ENCODE measurements at places on chromosomes 12 and 14.

DNA sequence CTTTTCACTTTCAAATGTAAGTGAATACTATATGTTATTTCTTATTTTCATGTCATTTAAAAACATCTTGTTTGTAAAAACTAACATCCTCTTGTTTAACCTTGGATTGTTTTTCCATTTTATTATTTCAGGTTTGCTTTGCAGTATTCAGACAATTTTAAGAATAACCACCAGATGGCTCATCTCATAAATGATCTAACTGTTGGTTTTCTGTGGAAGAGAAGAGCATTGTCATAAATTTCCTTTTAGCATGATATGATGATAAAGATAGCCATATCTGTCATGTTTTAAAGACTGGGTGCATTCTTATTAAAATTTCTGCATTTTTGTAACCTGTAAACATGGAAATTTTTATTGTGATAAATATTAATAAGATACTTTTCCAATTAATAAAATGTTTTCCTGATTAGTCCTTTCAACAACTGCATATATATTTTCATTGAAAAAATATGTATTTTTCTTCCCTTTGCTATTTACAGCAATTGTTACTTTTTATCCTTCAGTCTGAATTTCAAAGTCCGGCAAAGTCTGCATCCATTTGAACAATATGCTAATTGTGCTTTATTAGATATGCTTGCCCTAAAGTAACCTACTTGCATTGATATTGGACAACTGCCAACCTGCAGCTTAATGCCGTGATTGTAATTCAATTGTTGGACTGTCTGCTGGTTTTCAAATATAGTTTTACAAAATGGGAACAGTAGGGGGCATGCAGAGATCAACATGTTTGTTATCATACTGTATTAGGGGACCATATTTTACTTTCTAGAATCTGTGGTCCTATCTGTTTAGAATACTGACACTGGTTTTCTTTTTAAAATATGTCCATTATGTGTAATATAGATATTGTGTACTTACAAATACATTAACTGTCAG lies 163.4 kb downstream of the GARIN6 start:
- DNase-seq: no peak

- peak; percentile 77 for DNase-seq
Measured at GRCh38 chr14:99035712-99036610, 236.0 kb downstream of the BCL11B start.

DNA sequence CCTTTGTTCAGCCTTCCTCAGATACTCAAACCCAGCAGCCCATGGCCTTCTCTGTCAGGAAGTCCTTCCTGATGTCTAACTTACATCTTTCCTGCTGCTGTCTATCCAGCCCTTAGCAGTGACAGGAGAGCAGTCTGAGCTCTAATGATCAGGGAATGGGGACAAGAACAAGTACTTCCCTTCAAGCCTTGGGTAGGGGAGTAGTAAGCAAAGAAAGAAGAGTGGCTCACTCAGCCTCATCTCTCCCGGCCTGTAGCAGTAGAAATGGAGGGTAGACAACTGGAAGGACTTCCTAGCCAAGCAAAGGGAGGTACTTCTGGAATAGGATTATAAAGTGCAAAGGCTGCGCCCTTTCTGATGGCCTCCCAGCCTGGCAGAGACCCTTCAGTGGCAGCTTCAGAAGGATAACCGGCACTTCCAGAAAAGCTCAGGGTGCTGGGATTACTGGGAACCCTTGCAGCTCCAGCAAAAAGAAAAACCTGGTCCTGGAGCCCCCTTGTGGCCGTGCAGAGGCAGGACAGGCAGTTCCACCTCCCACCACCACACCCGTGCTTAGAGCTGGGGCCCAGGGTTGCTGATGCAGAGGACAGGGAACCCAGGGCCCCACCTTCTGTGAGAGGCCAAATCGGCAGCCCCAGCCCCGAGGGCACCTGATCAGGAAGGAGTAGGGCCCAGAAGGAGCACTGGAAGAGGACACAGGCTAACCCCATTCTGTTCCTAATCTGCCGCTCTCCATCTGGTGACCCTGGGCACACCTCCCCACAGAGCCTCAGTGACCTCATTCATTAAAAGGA lies 12.4 kb upstream of the SMUG1 start:
- peak; percentile 48 for DNase-seq

- DNase-seq: no peak
Measured at GRCh38 chr14:91158091-91158790, 44.4 kb downstream of the DGLUCY start.

DNA sequence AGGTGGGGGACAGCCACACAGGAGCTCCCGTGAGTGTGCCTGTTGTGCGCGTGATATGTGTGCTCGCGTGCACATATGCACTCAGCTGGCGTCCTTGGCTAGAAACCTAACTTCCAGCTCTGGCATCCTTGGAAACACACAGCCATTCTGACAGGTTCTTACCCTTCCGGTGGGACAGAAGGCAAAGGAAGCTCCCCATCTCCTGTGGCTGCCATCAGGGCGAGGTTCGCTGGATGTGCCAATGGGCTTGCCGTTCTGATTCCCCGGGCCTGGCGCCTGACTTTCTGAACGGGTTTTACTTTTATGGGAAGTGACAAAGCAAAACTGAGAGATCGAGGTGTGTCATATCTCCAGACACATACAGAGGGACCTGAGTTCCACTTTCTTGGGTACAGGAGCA lies 124.7 kb downstream of the PAPOLA start:
- no peak for DNase-seq

GRCh38 chr14:96240641-96241040 lies 15.4 kb upstream of the BDKRB1 start:
- no peak for DNase-seq

DNA sequence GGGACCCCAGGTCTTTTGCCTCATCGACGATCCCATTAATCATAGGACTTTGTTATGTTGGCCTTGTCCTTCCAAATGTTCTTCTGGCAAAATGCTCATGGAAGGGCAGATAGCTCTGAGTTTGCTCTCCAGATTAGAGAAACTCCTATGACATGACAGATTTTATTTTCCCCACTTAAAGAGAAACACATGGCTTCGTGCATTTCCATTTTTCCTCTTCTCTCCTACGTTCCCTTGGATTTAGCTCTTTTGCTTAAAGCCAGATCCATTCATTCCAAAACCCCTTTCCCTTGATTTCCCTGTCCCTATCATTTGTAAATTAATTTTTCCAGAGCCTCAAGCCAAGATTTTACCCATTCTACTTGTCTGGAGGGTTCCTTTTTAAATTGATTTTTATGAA lies 2.9 kb downstream of the PRIMA1 start:
- no peak for DNase-seq

GRCh38 chr12:102971227-102971626 lies 13.8 kb downstream of the ASCL1 start:
- no peak for DNase-seq

GRCh38 chr12:64229796-64230195 lies 7.7 kb upstream of the KICS2 start:
- no peak for DNase-seq

DNA sequence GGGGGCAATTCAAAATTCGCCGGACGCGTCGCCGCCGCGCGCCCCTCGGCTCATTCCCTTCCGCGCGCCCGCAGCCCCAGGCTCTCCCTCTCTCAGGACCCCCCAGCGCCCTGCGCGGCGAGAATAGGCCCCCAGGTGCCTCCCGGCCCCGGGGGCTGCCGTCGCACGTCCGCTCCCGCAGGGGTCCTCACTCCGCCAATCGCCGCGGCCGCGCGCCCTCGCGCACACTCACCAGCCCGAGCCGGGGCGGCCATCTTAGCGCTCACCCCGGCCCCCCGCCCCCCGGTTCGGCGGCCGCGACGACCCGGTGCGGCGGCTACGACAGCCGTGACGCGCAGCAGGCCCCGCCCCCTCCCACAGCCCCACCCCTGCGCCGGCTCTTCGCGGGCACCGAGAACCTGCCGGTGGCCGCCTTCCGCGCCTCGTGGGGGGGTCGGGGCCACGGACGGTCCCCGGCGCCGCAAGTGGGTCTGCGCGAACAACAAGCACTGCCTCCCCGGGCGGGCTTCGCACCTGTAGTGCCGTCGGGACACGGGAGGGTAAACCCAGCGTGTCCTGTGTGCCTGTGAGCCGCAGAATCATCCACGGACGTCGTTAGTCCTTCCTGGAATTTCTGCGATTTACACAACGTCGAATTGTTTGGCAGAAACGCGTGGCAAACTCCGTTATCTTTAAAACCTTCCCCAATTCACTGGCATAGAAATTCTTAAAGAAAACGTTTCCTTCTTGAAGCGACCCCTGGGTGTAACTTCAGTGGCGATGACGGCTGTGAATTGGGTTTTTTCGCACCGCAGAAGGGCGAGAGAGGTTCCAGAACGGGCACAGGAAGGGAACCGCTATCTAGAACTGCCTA lies 2.5 kb downstream of the USP44 start:
- no peak for DNase-seq

- no peak for DNase-seq
Measured at GRCh38 chr12:20808521-20808920, 2.0 kb upstream of the SLCO1B3 start.

- no peak for DNase-seq
Measured at GRCh38 chr12:121533394-121534090, 47.3 kb downstream of the KDM2B start.

DNA sequence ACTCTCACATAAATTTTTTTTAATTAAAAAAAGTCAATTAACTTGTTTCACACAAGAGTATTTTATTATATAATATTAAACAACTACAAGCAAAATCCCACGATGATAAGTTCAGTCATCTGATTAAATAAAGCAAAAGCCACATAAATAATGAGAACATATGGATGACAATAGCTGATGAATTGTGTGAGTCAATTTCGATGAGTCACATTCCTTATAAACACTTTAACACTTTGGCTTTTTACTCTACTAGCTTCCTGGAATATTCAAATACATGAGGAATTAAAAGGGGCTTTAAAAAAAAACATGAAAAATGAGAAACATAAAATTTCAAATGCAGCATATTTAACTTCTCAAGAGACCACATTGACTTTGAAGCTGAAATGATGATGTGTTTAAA lies 95.3 kb downstream of the BCAT1 start:
- DNase-seq: peak; percentile 30

- no peak for DNase-seq
Measured at GRCh38 chr12:122142857-122143256, 31.2 kb downstream of the IL31 start.

DNA sequence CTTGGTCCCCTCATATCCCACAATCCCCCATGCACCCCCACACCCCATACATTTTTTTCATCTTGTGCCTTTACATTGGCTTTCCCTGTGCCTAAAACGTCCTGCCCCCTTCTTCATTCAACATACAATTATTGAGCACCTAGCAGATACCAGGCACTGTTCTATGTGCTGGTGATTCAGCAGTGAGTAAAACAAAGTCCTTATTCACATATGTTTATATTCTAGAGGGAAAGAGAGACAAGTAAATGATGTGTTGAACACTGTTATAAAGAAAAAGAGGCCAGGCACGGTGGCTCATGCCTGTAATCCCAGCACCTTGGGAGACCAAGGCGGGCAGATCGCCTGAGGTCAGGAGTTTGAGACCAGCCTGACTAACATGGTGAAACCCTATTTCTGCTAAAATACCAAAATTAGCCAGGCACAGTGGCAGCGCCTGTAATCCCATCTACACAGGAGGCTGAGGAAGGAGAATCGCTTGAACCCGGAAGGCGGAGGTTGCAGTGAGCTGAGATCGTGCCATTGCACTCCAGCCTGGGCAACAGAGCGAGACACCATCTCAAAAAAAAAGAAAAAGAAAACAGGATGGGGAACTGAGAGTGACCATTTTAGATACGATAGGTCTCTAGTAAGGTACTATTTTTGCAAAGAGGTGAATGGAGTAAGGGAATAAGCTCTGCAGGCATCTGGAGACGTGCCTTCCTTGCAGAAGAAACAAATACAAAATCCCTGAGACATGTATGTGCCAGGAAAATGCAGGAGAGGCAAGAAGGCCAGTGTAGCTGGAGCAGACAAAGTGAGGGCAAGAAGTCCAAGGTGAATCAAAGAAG lies 12.2 kb downstream of the SLC7A7 start:
- DNase-seq: no peak

DNA sequence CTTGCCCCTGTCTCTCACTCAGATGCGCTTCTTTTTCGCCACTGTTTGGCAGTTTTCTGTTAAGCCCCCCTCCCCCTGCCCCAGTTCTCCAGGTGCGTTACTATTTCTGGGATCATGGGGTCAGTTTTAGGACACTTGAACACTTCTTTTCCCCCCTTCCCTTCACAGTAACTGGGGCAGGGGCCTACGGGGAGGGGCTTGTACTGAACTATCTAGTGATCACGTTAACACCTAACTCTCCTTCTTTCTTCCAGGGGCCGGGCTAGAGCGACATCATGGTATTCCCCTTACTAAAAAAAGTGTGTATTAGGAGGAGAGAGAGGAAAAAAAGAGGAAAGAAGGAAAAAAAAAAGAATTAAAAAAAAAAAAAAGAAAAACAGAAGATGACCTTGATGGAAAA lies 3.7 kb downstream of the PABPN1 start:
- no peak for DNase-seq

DNA sequence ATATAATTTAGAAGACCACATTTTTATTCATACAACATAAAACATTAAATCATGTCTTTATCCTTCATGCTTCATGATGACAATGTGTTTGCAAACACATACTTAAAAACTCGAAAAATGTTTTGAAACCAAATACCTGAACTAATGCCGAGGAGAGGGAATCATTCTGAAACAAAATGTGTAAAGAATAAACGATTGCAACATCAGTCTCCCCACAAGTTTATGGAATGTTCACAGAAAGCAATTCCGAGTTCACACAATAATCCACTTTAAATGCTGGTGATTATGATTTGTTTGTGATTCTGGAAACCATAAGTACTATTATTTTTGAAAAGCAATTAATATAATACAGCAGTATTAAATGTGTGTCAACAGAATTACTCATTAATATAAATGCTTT lies 84.5 kb upstream of the PDZRN4 start:
- DNase-seq: no peak

GRCh38 chr12:13005649-13006048 lies 5.6 kb upstream of the HEBP1 start:
- no peak for DNase-seq

DNA sequence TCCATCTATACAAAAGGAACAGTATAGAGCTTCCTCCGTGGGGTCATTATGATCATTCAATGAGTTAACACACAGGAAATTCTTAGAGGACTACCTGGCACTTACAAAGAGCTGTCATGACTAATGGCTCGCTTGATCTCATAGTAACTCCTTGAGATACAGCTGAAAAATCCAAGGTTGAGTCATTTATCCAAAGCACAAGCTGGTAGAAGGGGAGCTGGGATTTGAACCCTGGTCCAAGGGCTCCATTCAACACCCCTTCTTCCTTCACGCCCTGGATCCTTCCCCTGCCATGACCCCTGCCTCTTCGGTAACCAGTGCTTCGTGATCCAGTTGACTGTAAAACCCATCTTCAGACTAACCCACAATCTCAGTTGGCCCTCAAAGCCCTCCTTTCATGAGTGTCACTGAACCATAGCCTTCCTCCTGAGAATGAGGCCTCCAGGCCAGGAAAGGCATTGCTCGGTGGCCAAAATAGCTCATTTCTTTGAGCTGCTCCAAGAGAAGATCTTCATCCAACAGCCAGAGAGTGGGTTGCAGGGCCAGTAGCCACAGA lies 7.8 kb downstream of the ZFP36L1 start:
- no peak for DNase-seq
